Myocyte (in vitro differentiated cells): ENCODE measurements at places on chromosomes 4 and X. TPM values are rescaled to one million over a fixed set of nuclear protein-coding genes. Genes with fewer than 3 reads are reported as not detected.
A peak's percentile ranks its signal among the peaks of the same experiment; 100 is the strongest.

- DNase-seq, result no peak
Measured at GRCh38 chr4:53150631-53151488, 215.0 kb downstream of the SCFD2 start.

DNA sequence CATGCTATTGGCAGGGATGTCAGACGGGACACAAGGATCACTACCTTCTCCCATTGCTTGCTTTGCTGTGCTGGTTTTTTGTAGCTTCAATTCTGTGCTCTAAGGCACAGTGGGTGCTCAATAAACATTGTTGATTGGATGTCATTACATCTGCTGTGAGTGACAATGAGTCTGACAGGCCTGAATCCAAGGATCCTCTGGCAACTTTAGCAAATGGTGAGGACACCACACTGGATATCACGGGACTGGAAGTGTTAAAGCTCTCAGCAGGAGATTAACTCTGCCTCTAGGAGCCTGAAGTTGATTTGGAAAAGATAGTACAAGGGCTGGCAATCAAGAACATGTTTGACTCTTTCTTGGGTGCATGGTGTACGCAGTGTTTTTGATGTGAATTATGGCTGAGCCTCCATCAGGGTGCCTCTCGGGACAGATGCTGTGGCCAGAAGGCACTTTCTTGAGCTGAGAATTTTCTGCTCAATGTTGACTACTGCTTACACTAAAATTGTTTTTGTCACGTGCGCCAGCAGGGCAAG, 217.9 kb downstream of the ARAP2 start:
- no peak for DNase-seq

ZDHHC15 gene
- total RNA-seq, result 0.99 and 2.0 TPM in 2 replicates

SLITRK2 gene
- not detected in 2 replicates for total RNA-seq

GRCh38 chrX:74523870-74524735, 90.3 kb downstream of the RLIM start:
- DNase-seq, result no peak

DNA sequence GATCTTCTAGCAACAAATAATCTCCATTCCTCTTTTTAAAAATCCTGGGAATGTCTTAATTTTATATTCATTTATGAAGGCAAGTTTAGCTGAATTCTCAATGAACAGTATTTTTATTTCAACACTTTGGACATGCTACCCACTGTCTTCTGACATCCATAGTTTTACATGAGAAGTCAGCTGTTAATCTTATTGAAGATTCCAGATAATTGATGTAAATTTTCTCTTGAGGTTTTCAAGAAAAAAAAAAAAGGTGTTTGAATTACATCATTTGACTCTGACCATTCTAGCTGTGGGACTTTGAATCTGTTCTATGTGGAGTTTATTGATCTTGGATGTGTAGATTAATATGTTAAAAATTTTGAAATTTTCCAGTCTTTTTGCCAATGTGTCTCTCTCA, 28.0 kb downstream of the PDHA2 start:
- DNase-seq, result peak; percentile 38

TRO gene
- 66.2 and 78.0 TPM in 2 replicates for total RNA-seq

RAB9B gene
- 2.1 and 2.9 TPM in 2 replicates for total RNA-seq

GRCh38 chr4:108556588-108557200, 63.7 kb upstream of the RPL34 start:
- DNase-seq, result peak; percentile 69

DNA sequence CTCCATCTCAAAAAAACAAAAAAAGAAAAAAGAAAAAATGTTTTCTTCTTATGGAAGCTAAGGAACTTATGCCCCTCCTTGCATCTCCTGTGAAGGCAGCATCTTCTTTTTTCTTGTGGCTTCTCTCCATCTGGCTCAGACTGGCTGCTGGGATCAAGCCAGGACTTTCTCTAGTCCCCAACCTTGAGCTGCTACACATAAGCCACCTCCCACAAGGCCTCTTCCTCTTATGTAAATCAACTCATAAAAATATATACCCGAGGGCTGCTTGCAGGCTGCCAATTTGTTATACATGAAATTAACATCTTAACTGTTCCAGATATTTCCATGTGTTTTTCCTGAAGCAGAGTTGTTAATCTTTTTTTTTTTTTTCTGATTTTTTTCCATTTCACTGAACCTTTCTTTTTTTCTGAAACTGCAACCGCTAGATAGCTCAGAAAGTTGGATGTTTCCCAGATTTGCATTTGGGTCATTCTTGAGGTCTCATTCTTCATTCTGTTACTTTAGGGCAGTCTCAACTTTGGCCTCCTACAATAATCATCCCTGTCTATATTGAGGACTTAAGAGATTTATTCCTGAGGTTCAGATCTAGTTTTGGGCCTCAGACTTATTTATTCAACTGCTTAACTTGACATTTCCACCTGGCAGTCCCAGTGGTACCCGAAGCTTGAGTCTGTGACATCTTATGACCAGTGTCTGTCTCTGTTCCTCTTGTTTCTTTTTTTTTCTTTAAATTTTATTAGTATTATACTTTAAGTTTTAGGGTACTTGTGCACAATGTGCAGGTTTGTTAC, 10.3 kb downstream of the SNX25 start:
- DNase-seq, result peak; percentile 42

GRCh38 chr4:187602339-187603092, 393.1 kb upstream of the ZFP42 start:
- DNase-seq, result peak; percentile 57

POLN gene
- total RNA-seq, result 5.5 and 7.8 TPM in 2 replicates

GRCh38 chr4:78293348-78293747, 236.2 kb downstream of the FRAS1 start:
- no peak for DNase-seq

- DNase-seq, result no peak
Measured at GRCh38 chr4:122879001-122879400, 43.4 kb downstream of the NUDT6 start.

- no peak for DNase-seq
Measured at GRCh38 chr4:156335721-156336120, 382.1 kb upstream of the CTSO start.

GRCh38 chr4:149344436-149344835, 471.2 kb downstream of the IQCM start:
- peak; percentile 32 for DNase-seq

GRCh38 chr4:6875431-6875831, 34.2 kb upstream of the TBC1D14 start:
- peak; percentile 79 for DNase-seq

DNA sequence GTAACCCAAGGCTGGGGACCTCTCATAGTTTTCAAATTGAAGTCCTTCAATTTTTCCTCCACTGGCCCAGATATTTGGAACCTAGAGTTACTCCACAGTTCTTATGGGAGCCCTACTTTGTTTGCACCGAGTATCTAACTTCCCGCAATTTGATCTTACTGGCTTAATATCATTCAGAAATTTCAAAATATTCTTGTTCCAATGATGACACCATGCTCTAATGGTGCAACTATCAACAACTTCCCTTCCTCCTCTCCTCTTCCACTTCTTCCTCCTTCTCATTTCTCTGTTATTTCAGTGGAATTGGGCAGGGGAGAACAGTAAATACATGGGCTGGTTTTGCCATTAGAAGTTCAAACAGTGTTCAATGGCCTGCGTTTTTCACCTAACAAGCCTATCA, 20.2 kb downstream of the PDCL2 start:
- no peak for DNase-seq

- DNase-seq, result no peak
Measured at GRCh38 chr4:18381186-18381585, 359.6 kb upstream of the LCORL start.

FREM3 gene
- not detected in 2 replicates for total RNA-seq

DNA sequence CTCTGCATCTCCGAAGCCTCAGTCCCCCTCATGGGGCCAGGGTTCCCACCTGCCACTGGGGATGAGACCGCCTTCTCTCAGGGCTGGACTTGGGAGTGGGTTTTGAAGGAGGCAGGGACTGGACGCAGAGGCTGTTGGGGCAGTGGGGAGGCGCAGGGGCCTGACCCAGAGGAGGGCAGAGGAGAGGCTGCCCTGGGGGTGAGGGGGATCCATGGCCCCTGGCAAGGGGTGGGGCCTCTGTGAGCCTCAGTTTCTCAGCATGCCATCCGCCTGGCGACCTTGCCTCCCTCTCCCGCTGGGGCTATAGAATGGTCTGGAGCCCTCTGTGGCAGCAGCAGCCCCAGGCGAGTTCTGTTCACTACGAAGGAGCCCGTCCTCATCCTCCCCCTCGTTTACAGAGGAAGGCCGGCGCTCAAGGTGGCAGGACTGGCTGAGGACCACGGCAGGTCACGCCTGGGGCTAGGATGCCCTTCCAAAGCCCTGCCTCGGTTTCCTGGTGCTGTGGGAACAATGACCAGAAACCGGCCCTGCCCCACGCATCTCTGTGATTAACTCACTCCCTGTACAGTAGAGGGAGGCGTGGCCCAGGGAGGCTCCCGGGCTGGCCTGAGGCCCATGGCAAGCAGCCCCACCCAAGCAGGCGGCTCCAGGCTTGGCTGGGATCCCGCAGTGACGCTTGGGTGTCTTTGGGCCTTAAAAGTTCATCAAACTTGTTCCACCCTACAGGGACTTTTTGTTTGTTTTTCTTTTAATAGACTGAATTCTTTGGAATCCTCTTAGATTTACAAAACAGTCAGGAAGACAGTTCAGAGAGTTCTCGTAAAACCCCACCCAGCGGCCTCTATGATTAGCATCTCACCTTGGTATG, 16.0 kb upstream of the SH3TC1 start:
- DNase-seq, result peak; percentile 85

GRCh38 chr4:17323554-17324385, 188.1 kb downstream of the QDPR start:
- DNase-seq, result no peak

DNA sequence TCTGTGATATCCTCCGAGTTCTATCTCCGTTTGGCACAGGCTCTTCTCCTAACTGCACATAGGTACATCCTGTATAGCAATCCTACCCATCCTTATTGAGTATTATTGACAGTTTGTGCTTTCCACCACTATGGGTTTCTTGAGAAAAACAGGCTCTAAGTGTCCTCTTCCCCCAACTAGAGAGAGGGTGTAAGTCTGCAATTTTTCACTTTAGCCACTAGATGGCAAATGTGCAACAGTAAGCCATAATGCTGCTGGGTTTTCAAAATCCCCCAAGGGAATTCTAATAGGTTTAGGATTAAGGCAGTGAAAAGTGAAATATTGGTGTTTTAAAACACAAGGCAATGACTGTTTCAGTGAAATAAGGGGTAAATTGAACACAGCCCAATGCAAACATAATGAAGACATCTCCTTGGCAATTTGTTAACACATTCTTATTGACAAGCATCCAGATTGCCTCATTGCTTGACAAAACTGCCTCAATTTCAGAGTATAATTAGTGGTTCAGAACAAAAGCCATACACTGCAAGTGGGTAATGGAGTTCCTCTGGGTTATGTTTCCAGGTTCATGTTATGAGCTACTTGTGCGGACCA, 239.0 kb upstream of the HTR2C start:
- DNase-seq, result no peak

MAB21L2 gene
- total RNA-seq, result 0.16 and 0.31 TPM in 2 replicates

POF1B gene
- total RNA-seq, result not detected in 2 replicates

GRCh38 chrX:11111037-11111851, at the start of gene HCCS:
HCCS (plus strand) TSS chrX:11111332; CDS start chrX:11112061, 729 bp downstream.
- DNase-seq, result peak; percentile 88

GRCh38 chr4:3244002-3244401, 5.0 kb upstream of the MSANTD1 start:
- DNase-seq, result no peak

DNA sequence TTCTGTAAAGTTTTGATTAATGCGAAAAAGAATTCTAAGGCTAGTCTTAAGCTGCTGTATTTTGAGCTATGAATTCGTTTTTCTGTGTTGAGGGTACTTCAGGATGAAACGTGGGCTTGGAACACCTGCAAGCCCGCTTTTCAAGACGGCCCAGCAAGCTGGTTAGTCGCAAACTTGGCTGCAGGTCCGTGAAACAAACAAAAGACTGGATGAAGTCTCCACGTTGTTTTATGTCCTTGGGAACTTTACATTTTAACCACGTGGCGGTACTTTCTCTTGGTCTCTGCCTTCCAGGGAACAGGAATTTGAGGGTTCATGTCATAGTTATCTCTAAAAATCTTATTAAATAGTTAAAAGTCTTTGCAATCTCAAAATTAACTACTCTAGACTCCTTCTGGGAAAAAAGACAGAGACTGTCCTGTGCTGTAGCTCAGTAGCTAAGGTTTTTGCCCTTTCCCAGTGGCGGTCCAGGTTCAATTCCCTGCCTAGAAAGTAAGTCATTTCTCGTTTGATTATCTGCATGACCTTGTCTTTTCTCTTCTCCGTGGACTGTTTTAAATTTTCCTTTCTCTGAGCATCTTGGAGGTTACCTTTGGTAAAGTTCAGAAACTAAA, 21.0 kb downstream of the TENM3 start:
- no peak for DNase-seq

DNA sequence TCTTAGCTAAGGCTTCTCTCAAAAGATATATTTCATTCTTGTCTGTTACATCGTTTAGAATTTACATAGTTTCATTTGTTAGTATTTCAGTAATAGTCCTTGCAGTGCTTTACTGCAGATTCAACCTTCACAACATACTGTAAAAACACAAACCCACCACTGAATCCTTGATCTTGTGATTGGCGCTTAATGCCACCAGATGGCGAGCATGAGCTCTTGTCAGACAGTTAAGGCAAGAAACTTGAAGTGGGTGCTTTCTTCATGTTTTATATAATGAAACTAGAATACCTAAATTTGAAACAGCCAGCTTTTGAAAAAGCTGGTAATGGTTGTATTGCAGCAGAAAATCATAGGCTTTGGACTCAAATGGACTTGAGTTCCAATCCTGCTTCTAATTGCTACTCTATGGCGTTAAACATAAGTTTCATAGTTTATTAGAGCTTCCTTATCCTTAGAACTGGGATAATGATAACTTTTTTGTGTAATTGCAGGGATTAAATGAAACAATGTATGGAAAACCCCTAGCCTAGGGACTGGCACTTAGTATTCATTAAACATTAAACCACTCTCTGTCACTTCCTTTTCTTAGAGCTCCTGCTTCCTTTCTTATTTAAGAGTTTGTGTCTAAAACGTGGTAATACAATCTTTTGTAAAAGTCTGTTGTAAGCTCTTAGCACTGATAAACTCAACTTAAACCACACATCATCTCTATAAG, 95.1 kb downstream of the USP9X start:
- peak; percentile 46 for DNase-seq

DNA sequence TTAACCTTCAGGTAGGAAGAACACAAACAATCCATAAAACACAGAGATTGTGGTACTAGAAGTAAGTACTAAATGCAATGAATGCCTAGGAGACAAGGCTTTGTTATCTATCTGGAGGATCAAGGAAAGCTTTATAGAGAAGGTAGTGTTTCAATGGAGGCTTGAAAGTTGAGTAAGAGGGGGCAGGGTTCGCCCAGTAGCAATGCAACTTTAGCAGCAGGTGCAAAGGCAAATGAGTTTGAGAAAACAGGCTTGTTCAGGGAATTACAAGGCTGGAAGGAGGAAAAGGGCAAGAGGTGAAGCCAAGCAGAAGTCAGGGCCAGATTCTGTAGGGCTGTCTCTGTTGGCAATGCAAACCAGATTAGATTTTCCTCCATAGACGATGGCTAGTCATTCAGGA, 35.5 kb upstream of the AMELX start:
- no peak for DNase-seq

GRCh38 chrX:14777525-14777924, 95.3 kb downstream of the FANCB start:
- DNase-seq, result no peak

- DNase-seq, result no peak
Measured at GRCh38 chr4:41791557-41791956, 43.0 kb upstream of the PHOX2B start.

- peak; percentile 79 for DNase-seq
Measured at GRCh38 chrX:75547783-75548182, 24.9 kb upstream of the ZDHHC15 start.
